Motor neuron (in vitro differentiated cells): ENCODE measurements at places on chromosomes 5 and 9. TPM values are rescaled to one million over a fixed set of nuclear protein-coding genes. Genes with fewer than 3 reads are reported as not detected.

- no peak for ATAC-seq
Observed at GRCh38 chr9:747567-747966, 93.9 kb upstream of the DMRT1 start.

The CHSY3 gene
- total RNA-seq = 6.4 and 6.8 TPM in 2 replicates

- no peak for ATAC-seq
Observed at GRCh38 chr5:119076080-119076479, 5.2 kb downstream of the DMXL1 start.

- ATAC-seq = no peak
Observed at GRCh38 chr5:56632199-56632598, 183.2 kb upstream of the MAP3K1 start.

DNA sequence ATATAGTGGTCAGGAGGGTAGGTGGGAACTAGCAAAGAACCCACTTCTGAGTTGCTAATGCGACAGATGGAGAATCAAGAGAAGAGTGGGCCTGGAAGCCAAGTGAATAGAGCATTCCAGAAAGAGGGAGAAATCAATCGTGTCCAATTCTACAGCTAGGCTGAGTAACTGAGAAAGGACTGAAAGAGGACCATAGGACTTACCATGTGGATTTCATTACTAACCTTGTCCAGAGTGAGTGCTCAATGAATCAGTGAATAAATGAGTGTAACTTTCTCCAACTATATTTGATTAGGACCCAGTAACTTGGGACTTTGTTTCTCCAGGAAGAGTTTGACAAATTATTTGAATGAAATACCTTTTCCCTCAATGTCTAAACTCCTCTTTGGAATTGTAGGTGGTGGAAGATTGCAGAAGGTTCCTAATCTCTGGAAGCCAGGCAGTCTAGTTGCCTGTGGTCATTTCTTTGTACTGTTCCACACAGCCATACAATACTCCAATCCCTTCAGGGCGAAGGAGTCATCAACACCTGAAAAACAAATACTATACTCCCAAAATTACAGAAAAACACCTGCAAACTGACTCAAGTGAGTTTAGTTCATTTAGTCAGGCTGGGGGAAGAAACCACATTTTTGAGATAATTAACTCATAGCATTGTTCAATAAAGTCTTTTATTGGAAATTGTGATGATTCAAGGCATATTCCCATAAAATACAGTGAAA lies 2.6 kb upstream of the F2RL1 start:
- ATAC-seq = no peak

GRCh38 chr9:120755044-120755443 lies 38.2 kb downstream of the FBXW2 start:
- no peak for ATAC-seq

GRCh38 chr9:37971108-37971459 lies 67.2 kb upstream of the SLC25A51 start:
- ATAC-seq = peak; percentile 10

- no peak for ATAC-seq
Observed at GRCh38 chr5:122323738-122324137, 11.7 kb downstream of the SNCAIP start.

GRCh38 chr5:142439207-142439860 lies 114.5 kb upstream of the SPRY4 start:
- ATAC-seq = peak; percentile 82

The MRPS27 gene
- 38.9 and 44.3 TPM in 2 replicates for total RNA-seq

DNA sequence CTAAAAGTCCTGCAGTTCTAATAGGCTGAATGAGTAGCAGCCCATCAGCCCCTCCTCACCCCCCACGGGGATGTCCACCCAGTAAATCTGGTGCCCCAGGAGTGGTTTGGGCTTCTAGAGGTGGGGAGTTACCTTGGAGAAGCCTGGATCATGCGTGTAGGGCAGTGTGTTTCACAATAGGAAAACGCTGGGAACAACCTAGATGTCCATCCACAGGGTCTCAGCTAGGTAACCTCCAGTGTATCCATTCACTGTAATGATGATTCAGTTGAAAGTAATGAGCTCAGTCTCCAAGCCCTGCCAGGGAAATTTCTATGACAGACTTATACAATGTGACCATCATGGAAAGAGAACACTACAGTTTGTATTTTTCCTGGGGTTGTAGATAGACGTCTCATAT lies 51.8 kb downstream of the NDST1 start:
- peak; percentile 45 for ATAC-seq

The AUH gene
- 13.4 and 16.3 TPM in 2 replicates for total RNA-seq

The KIAA1958 gene
- total RNA-seq = 22.0 and 26.3 TPM in 2 replicates

DNA sequence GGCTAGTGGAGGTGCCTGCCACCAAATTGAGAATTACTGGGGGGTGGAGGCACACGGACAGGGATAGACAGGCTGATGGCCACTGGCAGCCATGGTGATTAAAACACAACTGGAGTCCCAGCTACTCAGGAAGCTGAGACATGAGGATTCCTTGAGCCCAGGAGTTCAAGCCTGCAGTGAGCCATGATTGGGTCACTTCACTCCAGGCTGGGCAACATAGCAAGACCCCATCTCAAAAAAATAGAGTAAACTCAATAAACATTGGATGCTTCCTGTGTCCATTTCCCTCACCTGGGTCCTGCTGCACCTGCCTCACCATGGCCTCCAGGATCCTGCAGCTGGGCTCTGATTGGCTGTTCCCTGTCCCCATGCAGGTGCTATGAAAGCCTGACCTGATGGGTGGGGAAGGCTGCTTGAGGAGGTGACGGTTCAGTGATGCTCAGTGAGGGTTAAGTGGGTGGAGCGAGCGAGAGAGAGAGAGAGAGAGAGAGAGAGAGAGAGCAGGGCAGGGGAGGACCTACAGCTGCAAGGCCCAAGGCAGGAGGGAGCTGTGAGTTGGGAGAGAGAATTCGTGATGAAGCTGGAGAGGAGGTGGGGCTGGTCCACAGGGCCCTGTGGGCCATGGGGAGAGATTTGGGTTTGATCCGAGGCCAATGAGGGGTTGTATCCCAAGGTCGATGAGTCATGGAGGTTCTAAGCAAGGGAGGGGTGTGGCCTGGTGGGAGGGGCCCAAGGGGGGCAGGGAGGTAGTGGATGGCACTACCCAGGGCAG lies 36.7 kb upstream of the FUBP3 start:
- ATAC-seq = no peak

DNA sequence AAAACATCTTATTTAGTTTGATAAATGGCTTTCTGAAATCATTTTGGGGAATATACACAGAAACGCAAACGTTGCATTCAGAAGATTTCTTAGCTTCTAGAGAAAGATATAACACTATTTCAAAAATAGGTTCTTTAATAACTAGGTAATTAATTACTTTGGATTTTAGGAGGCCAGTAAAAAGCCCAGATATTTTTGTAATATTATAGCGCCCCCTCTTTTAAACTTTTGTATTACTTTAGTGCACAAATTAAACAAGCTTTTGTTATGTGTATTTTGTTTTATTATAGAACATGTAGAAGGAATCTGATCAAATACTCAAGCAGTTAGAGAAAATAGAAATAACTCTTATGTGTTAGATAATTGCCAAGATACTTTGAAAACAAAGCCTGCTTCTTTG lies 57.7 kb downstream of the COMMD10 start:
- ATAC-seq = no peak

DNA sequence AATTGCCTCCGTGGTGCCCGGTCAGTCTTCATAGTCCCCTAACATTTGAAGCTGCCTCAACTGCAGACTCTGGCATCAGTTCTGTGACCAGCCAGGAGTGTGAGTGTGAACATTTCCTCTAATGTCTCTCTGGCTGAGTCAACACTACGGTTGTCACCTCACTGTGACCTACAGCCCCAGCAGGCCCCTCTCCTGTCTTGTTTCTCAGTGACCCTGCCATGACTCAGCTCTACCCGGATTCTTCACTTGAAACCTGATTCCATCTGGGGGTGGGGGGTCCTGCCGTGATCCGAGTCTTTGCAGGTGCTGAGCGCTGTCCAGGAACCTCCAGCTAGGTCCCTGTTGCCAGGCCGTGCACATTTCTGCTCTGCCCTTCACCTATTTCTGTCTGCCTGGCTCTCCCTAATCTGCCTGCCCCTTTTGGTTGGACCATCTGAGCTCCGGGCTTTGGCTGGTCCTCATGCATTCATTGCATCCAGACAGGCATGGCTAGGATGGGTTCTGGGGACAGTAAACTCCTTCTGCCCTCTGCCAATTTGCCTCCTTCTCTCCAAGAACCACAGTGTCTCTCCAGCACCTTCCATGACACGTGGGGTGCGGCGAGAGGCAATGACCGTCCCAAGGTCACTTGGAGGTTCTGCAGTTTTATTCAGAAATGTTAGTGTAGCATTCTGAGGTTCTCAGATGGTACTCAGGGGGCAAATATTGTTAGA lies 24.2 kb downstream of the STC2 start:
- ATAC-seq = peak; percentile 55

- no peak for ATAC-seq
Observed at GRCh38 chr9:14822666-14823065, 87.6 kb downstream of the FREM1 start.

- ATAC-seq = no peak
Observed at GRCh38 chr5:598564-598890, 13.6 kb upstream of the CEP72 start.

The ZFR gene
- 85.8 and 88.2 TPM in 2 replicates for total RNA-seq

DNA sequence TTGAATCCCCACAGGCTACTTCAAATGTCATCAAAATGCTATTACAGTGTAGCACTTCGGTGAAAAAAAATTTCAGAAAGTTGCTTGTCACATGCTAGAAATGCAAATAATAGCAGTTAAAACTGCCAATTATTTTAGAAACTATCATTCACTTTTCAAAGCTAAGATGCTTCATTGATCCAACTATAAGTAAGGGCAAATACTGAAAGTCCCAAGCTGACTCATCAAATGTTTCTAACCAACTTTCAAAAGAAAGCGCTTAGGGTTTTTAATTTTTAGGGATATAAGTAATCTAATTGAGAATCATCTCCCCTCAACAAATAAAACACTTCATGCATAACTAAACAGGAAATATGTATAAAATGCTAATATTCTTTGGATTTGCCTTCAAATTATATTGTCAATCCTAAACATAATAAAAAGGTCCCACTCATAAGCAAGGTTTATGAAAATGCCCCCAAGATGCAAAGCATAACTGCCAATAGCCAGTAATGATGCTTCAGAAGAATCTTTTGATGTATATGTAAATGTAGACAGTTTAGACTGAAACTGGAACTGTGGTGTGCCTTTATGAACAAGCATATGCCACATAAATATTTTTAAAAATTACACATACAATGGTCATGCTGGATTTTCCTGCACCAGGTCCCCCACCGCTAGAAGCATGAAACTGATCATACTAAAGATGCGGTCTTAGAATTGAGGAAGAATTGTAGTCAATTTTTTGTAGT lies 12.2 kb downstream of the ACTL7A start:
- no peak for ATAC-seq

DNA sequence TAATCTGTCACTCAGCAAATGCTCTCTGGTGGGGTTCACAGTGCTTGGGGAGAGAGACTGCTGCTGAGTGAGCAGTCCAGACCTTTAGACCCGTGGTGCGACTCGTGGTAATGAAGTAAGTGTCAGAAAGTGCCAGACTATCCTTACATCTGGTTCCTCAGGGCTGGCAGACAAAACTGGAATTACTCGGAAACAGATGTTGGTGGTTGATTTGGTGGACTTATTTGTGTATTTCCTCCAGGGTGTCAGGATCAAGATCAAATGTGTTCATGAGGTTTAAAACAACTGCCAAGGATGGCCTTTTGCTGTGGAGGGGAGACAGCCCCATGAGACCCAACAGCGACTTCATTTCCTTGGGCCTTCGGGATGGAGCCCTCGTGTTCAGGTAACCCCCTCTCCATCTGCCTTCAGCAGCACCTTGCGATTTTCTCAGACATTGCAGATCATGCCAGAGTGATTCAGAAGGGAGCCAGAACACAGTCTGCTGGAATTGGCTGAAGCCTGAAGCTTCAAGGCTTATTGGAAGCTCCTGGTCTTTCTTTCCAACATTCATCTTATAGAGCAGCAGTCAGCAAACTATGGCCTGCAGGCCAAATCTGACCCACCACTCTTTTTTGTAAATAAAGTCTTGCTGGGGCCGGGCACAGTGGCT lies 105.2 kb downstream of the LIFR start:
- ATAC-seq = no peak

The AHRR gene
- total RNA-seq = 1.5 and 1.7 TPM in 2 replicates

The PLPP7 gene
- 1.1 TPM in 2 replicates for total RNA-seq
